CD4-positive, alpha-beta T cell treated with Interferon gamma for 1 hour (primary cell): ENCODE measurements at places on chromosomes 1 and 21.

DNA sequence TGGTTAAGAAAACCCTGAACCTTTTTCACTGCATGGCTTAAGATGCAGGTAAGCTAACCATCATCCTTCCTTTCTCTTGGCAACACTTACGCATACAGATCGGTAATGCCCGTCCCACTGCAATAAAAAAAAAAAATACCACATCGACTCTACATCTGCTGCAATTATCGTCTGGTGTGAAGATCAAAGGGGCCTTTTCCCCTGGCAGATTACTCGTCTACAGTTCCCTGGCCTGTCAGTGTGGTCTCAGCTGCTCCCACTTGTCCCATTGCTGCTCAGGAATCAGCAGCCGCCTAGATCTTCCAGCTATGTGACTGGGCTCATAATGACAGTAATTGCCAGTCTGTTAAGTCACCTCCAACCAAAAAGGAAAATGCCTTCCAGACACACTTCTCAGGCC lies 133.1 kb downstream of the SETD4 start:
- DNase-seq = no peak

- no peak for DNase-seq
Observed at GRCh38 chr1:26861286-26861701, 1.7 kb upstream of the SFN start.

GRCh38 chr21:38254970-38255369 lies 1.8 kb upstream of the KCNJ15 start:
- DNase-seq = no peak

DNA sequence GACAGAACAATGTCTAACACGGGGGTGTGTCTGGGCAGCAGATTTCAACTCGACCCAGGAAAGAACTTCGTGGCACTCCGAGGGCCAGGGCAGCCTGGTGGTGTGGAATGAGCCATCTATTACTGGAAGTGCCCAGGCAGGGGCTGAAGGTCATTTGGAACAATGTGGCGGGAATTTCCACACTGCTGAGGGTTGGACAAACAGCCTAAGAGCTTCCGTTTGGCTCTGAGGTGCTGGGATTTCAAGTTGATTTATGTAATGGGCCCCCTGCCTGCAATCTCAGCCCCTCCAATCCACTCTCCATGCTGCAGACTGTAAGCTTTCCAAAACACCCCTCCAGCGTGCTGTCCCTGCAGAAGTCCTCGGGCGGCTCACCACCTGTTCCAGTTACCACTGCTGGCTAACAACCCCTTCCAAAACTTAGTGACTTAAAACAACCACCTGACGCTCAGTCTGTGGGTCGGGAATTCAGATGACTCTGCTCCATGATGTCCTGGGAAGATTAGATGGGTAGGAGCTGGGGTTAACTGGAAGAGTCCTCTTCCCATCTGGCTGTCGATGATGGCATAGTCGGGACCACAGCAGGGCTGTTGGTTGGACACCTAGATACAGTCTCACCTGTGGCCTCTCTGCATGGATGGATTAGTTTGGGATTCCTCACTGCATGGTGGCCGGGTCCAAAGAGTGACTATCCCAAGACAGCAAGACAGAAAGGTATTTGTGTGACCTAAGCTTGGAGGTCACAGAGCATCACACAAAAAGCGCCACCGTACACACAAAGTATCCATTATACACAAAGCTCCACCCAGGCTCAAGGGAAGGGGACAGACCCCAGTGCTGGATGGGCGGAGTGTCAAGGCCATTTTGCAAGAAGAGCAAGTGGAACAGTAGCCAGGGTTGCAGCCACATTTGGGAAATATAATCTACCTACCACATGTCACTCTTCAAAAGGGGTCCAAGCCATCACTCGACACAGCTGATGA lies 89.7 kb upstream of the IFFO2 start:
- DNase-seq = no peak
